HT-29 (cell line): ENCODE measurements at places on chromosomes 12 and 14. TPM values are rescaled to one million over a fixed set of nuclear protein-coding genes. Genes with fewer than 3 reads are reported as not detected.
A peak's percentile ranks its signal among the peaks of the same experiment; 100 is the strongest.

DNA sequence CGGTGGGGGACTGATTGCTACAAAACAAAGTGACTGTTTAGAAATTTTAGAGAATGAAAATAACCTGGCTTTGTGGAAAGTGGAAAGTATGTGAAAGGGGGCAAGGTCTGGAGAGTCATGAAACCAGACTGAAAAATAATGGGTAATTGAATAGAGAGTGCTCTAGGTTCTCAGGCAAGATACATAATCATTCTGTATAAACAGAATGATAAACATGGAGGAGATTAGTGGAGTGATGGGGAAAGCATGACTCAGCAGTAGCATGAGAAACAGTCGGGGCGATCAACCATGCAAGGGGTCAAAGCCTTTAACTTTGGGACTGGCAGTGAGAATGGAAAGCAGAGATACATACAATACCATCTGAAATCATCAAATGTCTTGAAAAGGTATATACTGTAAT is 332.5 kb downstream of the CCER1 start:
- no peak for DNase-seq

DNA sequence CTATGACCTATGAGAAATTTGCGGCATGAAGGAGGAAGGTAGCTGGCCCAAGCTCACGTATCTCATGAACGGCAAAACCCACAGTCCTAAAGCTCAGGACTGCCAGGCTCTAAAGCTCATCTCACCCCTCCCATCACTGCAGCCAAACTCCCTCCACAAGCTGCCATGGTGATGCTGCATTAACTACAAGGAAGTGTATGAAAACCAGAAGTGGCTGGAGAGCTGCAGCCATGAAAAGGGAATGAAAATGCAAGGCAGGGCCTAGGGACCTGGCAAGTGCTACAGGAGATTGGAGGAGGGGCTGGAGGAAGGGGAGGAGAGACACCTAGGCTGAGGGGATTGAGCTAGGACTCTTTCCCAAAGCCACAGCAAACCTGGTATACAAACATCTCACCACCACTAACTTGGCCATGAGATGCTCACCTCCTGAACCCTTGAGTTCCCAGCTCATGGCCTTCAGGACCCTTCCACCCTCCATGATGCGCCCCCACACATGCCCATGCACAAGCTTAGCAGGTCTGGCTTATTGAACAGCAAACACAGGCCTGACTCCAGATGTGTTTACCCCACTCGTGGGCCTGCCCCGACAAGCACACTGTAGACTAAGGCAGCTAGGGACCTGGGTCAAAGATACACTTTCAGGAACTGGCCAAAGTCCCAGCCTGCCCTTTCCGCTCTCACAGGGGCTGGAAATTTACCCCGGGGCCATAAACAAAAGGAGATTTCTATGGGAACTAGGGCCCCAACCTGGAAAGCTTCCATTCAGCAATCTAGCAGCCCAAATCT is 42.0 kb downstream of the LTBP2 start:
- no peak for DNase-seq

- peak; percentile 19 for DNase-seq
Measured at GRCh38 chr12:49687941-49688340, 19.3 kb downstream of the FMNL3 start.

DNA sequence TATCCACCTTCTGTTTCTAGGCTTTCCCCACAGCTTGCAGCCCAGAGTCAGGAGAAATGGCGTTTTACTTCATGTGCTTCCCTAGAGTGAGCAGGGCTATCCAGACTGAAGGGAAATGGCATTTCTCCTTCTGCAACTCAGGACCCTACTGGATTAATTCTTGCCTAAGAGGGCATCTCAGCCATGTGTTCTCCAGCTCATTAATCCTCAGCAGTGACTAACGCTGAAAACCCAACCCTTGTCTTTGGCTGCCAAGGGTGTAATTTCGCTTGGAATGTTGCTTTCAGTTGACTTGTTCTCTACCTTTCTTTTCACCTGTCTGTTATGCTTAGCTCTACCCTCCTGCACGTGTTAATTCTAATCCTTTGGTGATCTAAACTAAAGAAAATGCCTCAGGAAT is 21.0 kb upstream of the EMP1 start:
- DNase-seq: peak; percentile 49

- no peak for DNase-seq
Measured at GRCh38 chr14:32426586-32427388, 97.7 kb downstream of the AKAP6 start.

DNA sequence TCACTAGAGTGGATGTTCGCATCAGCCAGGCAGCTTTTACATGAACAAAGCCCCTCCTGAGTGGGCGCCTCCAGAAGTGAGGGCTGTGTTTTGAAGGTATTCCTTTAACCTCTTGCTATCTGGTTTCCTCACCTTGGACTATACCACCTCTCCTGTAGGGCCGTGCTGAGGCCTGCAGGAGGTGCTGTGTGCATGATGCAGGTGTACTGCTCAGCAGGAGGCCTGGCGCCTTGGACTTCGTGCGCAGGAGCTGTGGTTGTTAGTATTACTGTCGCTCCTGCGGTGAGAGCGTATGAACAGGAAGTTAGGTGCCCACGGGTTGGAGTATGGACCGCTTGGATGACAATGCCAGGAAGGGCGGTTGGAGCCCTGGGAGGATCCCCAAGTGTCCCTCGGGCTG is 130.7 kb downstream of the TSPAN9 start:
- DNase-seq: peak; percentile 13

- no peak for DNase-seq
Measured at GRCh38 chr12:20486233-20486632, 117.9 kb downstream of the PDE3A start.

- DNase-seq: no peak
Measured at GRCh38 chr12:49809381-49809905, 18.8 kb downstream of the NCKAP5L start.

DNA sequence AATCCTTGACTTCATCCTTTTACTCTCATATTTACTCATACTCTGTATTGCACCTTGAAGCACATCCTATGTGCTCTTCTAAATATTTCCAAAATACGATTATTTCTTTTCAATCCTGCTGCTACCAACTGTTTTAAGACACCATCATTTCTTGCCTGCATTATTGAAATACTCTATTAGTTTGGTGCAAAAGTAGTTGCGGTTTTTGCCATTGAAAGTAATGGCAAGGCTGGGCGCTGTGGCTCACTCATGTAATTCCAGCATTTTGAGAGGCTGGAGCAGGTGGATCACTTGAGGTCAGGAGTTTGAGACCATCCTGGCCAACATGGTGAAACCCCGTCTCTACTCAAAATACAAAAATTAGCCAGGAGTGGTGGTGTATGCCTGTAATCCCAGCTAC is 412.5 kb downstream of the KCNH5 start:
- no peak for DNase-seq

GRCh38 chr12:89756585-89757398 is 48.2 kb upstream of the ATP2B1 start:
- peak; percentile 55 for DNase-seq

GRCh38 chr12:104434129-104434528 is 22.6 kb upstream of the CHST11 start:
- DNase-seq: no peak

GRCh38 chr12:56155256-56155845 is 2.8 kb upstream of the MYL6 start:
- DNase-seq: no peak

- DNase-seq: no peak
Measured at GRCh38 chr12:131102493-131102931, 148.8 kb downstream of the ADGRD1 start.

DNA sequence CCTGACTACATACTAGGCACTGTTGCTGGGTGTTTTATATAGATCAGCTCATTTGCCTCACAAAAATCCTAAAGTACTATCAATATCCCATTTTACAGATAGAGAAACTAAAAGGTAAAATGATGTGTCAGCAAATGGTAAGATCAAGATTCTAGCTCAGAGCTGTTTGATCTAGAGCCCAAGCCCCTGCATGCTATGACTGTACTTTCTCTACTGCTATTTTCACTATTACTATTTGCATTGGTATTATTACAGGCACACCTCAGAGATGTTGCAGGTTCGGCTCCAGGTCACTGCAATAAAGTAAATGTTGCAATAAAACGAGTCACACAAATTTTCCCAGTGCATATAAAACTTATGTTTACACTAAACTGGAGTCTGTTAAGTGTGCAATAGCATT is 10.9 kb downstream of the ISCU start:
- no peak for DNase-seq

DNA sequence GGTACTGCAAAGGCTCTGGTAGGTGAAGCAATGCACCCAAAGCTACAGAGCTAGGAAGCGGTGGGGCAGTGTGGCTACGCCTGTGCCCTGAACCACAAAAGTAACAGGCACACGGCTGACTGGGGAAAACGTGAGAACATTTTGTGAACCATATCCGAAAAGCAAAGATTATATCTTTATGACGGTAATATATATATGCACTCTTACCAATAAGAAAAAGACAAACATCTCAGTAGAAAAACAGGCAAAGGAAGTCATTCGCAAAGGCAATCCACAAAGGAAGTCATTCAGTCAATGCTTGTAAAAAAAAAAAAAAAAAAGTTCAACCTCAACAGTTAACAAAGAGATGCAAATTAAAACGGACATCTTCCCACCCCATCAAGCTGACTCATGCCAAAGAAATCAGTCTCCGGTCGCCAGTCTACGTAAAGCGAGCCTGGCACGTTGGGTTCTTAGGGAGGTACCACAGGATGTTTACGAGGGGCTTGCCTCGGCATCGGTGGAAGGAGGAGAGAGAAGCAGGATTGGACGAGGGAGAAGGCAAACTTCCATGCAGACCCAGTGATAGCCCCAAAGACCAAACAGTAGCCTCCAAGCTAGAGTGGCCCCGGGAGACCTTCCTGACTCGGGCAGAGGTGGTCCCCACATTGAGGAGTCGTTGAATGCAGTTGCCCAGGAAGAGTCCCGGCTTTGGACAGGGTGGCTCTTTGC is 39.4 kb upstream of the PPP2R5C start:
- DNase-seq: peak; percentile 80

DNA sequence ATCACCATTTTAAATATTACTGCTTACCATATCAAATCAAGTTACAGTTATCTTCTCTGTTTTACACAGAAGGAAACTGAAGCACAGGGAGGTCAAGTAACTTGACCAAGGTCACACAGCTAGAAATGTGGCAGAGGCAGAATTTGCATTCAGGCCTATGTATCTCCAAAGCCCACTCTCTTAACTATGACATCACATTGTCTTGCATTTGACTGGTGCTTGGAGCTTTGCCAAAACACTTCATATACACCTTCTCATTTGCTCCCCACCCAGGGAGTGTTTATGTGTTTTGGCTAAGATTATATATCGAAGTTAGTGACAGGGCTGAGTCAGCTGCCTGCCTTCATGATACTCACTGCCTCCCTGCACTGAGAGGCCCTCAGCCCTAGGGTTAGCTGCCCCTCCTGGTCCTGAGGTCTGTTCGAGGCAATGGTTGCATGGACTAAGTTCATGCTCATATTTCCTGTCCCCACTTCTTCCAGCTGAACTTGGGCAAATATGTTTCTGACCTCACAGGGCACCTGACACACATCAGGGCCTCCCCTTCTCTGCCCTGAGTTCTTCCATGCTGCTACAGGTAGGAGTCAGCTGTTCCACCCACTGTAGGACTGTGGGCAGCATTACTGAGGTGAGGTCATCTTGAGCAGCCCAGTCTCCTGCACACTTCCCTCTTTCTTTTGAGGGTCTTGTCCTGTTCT is 1.8 kb downstream of the GALNT6 start:
- DNase-seq: no peak

GRCh38 chr14:86168371-86168770 is 638.4 kb downstream of the FLRT2 start:
- DNase-seq: no peak

DNA sequence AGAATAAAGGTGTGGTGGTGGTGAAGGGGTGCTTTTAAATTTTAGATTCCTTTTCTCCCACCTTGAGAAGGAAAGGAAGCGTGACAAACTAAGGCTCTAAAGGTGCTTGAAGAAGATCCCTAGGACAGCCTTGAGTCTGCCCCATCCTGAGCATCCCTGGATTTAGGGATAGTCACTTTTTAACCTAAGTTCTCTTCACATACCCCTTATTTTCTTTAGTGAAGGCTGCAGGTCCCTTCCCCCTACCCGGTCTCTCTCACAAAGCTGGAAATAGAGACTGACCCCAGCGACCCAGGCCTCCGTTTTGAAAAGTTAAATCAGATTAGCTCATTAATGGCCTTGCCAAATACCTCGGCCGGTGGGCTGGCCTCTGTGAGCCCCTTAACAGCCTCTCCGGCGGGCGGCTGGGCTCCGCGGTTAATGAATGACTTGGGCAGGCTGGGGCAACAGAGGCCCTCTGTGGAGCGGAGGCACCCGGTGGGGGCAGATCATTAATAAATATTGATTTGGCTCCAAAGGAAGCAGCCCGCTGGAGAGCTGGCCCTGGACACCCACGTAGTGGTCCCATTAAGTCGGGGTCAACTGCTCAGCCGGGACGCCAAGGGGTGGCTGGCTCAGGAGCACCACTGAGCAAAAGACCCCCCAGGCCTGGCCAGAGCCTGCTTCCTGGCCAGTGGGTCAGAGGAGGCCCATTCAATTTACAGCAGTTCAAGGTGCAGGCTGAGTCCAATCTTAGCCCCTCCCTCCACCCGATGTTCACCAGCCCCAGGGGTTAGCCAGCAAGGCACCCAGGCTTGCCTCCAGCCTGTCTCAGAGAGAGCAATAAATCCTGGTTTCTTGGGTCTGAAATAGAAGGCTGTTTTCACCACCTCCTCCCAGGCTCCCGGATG is 31.8 kb downstream of the PAH start:
- DNase-seq: no peak

- DNase-seq: no peak
Measured at GRCh38 chr12:30105505-30105904, 321.8 kb upstream of the TMTC1 start.

DNA sequence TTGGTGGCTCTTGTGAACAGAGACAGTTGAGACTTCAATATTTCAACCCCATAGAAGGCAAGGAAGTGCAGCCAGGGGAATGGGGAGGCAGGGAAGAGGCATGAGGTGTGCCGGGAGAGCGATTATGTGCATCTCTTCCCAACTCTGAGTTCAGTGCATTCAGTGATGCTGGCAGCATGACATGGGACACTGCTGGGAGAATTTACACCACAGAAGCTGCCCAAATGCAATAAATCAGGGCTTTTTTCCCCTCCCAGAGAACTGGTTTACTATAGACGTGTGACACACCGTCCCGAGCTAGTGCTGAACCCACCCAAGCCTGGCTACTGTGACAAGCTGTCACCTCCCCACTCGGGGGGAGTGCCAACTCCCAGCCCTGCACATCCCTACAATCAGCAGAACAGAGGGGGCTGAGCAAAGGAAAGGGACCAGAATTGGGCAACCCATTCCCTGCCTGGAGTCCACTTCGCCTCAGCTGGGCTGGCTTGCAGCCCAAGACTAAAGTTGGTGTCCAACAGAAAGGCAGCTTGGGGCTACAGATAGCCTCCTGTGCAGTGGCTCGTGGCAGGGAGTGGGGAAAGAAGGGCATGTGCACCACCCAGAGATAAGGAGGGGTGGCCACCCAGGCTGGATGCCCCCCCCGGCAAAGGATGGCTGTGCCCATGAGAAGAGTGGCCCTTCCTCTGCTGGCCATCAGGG is 16.7 kb downstream of the AHSA1 start:
- no peak for DNase-seq

RBM25 gene
- total RNA-seq: 20.3 and 26.1 TPM in 2 replicates

TMEM106C gene
- 126 and 132 TPM in 2 replicates for total RNA-seq

PSMA3 gene
- total RNA-seq: 104 and 112 TPM in 2 replicates

STAT6 gene
- total RNA-seq: 114 and 125 TPM in 2 replicates

ENDOU gene
- not detected in 2 replicates for total RNA-seq

PFDN5 gene
- total RNA-seq: 219 and 260 TPM in 2 replicates

TBX3 gene
- 15.6 and 16.2 TPM in 2 replicates for total RNA-seq

TNFAIP2 gene
- total RNA-seq: 145 and 168 TPM in 2 replicates

ART4 gene
- total RNA-seq: not detected in 2 replicates

GPR137C gene
- 0.48 and 0.65 TPM in 2 replicates for total RNA-seq

PMCH gene
- not detected in 2 replicates for total RNA-seq

CCDC38 gene
- not detected in 2 replicates for total RNA-seq

SLC24A4 gene
- total RNA-seq: not detected in 2 replicates

RNASE1 gene
- total RNA-seq: 0.37 and 7.7 TPM in 2 replicates

OR6C68 gene
- not detected in 2 replicates for total RNA-seq
